NCI-H2107 (cell line): ENCODE measurements at places on chromosomes 3 and 15.

DNA sequence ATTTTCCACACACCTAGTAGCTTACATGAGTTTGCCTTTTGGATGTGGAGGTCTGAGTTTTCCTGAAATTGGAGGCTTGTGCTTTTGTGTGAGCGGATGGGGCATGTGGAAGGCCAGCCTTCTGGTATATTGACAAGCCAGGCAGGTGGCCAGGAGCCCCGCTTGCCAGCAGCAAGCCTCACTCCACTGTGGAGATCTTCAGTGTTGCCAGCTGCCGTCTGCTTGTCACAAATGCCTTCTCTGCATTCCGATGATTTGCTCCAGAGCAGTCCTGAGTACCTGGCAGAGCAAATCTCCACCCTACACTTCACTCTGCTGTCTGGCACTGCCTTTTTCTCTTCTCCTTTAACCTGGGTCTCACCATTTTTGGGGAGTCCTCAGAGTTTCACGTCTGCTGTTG is 29.1 kb upstream of the CHST2 start:
- no peak for DNase-seq

- DNase-seq, result no peak
Observed at GRCh38 chr15:97967881-97968280, 7.4 kb downstream of the ARRDC4 start.

GRCh38 chr3:72517921-72518424 is 330.3 kb downstream of the SHQ1 start:
- no peak for DNase-seq

DNA sequence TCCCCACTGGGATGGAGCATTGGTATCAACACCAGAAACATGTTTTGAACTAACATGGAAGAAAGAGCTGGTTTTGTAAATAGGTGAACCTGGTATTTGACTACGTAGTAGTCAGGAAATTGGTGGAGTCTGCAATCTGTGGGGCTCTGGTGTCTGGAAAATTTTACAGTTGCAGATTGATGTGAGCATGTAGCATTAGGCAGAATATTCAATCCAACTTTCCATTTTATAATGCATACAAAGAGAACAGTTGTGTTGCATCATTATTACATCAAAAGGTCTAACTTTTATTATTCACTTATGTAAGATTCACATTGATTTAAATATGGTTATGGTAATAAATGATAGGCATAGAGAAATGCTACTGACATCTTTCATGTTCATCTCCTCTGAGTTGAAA is 340.0 kb downstream of the ZNF385D start:
- DNase-seq, result no peak

DNA sequence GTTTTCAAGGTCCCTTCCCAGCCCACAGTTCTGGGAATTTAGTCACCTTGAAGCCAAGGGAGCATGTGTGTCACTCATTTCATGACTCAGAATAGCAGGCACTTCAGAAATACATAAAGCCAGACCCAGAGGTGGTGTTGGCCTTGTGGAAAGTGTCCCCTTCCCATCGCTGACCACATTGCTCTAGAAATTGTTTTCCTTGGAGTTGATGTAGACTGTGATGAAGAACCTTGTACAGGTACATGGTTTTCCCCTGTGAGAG is 158.8 kb downstream of the SLCO3A1 start:
- DNase-seq, result no peak

DNA sequence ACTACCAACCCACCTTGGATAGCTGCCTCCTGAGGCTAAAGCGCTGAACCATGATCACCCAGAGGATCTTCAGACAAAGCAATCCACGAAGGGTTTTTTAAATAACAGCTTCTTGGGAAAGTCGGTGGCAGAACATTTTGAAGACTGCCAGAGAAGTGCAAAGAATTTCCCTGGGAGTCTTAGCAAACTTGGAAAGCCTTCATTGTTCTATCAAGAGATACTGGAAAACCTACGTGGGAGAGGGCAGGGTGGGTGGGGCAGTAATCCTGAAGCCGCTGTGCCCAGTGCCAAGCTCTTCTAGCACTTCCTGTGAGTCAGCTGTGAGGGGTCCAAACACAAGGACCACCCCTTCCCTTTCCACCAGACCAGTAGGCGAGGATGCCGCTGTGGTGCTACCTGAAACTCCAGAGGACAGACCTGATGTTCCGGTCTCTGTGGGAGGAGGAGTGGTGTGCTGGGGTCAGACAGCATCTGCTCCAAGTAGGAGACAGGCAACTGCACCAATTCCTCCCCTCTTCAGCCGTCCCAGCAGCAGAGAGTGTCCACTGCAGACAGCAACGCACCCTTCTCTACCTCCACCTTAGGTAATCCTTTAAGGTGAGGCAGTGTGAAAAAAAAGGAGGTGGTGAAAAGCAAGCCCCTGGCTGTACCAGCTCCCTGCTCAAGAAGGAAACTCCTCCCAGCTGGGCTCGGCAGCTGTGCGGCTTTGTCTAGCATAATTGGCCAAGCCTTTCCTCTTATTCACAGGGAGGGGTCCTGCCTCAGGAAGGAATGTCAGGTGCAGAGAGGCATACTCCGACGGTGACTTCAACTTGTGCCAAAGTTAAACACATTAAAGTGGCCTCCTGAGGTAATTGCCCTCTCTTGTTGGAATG is 99.0 kb downstream of the TMCC1 start:
- peak; percentile 61 for DNase-seq

DNA sequence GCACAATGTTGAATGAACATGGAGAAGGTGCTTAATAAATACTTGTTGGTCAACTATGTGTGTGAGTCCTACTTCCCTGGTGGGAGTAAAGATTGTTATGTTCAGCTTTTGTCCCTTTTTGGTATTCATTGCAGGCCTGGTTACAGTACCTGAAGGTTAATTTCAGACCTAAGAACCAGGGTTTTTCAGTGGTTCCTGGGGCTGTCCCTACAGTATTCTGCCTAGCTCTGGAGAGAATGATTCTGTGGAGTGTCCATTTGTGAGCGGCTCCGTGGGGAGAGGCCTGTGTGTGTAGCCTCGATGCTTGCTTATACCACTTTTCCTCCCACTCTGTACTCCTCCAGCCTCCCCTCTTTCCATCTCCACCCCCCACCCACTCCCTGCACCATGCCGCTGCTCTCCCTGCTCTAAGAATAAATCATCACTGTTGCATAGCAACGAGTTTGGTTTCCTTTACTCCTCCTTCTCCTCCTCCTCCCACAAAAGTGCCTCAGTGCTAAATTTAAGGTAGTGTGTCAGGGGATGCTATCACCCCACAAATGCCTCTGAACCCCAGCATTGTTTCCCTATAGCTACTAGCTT is 150.6 kb upstream of the ROPN1 start:
- no peak for DNase-seq

GRCh38 chr15:101322016-101322695 is 27.1 kb upstream of the SNRPA1 start:
- no peak for DNase-seq

- DNase-seq, result no peak
Observed at GRCh38 chr3:141052201-141053069, 1.3 kb downstream of the SPSB4 start.

- DNase-seq, result no peak
Observed at GRCh38 chr15:89358435-89358754, 23.8 kb upstream of the POLG start.

GRCh38 chr3:126913524-126913923 is 69.4 kb upstream of the PLXNA1 start:
- no peak for DNase-seq

DNA sequence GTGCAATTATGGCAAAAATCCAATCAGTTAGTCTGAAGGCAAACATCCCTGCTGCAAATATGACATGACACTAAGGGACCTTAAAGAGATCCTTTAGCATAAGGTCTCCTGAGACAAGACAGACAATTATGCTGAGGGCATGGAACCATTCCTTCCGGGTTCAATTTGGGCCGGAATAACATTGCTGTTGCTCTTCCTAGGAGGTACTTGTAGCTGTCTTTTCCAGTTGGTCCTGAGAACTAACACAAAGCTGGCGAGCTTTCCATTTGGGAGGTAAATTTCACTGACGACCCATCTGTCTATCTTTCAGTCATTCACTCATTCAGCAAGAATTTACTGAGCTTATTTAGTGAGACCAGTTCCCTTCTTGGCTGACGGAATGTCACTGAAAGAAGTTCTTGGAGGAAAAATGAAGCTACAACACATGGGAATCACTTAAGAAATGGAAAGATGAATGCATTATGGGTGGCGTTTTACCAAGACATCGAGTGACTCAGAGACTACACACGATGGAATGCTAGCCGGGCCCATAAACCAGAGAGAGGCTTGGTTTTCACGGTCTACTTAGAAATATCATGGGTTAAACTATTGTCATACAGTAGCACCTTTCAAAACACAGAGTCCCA is 215.5 kb downstream of the PDZRN3 start:
- DNase-seq, result no peak

GRCh38 chr15:39491886-39492490 is 88.9 kb upstream of the THBS1 start:
- no peak for DNase-seq

- no peak for DNase-seq
Observed at GRCh38 chr15:74545086-74545485, 4.1 kb downstream of the ARID3B start.

DNA sequence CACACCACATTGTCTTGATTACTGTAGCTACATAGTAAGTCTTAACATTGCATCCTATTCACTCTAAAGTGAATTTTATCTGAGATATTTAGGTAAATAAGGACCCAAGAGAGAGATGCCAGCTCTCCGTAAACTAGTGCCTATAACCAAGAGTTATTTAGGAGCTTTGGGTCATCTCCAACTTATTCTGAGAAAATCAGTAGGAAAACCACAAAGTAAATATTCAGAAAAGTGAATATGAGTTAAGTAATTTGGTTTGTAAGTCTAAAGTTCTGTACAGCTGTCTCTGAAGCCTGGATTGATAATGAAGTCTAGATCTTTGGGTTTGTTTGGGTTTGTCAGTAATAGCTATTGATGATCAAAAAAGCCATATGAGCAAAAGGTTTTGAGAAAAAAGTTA is 120.0 kb downstream of the FNDC3B start:
- no peak for DNase-seq

DNA sequence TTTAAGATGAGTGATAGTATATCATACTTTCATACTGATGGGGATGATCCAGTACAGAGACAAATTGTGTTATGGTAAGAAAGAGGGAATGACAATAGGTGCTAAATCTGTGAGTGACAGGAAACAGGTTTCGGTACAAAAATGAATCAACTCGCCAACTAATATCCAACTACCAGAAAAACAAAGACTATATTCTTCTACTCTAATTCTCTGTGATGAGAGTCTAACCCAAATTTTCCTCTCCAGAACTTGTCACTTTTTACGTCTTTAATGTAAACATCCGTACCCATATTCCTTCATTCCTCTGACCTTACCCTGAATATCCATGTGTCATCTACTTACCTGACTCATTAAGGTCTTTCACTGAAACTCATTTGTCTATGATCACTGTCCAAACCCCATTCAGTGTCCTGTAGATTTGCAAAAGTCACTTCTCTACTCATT is 39.6 kb downstream of the SCAPER start:
- DNase-seq, result no peak

GRCh38 chr3:147630921-147631415 is 221.8 kb downstream of the ZIC1 start:
- DNase-seq, result no peak

DNA sequence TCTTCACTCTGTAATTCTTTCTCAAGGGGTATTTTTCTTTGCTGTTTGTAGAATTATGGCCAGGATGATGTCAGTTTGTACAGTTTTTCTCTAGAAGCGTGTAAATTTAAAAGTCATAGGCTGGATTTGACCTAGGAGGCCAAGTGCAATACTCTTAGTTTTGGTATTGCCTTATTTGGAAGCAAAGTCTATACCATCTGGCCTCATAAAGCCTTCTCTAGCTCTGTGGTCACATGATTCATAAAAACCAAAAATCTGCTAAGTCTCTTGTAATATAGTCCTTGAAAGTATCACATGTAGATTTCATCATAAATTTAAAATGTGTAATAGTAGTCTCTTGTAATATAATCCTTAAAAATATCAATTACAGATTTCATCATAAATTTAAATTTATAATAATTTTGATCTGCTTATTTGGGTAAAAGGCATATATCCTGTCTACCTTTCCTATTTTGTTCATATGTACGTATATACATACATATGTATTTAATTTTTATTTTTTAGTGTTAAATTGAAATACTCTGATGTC is 25.6 kb downstream of the TEX9 start:
- no peak for DNase-seq

DNA sequence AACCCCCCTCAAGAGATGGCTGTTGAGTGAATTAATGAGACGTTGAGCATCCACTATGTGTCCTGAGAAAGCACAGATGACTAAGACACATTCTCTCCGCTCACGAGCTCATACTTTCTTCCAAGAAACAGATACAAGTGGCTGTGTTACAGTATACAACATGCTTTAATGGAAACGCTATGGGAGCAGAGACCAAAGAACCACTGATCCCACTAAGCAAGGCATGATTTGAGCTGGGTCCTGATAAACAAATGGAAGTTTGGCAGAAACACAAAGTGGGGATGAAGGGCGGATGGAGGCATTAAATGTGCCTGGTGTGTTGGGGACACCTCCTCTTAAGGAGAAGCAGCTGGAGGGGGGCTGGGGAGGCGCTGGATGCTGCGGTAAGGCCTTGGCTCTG is 129.4 kb downstream of the UACA start:
- no peak for DNase-seq

DNA sequence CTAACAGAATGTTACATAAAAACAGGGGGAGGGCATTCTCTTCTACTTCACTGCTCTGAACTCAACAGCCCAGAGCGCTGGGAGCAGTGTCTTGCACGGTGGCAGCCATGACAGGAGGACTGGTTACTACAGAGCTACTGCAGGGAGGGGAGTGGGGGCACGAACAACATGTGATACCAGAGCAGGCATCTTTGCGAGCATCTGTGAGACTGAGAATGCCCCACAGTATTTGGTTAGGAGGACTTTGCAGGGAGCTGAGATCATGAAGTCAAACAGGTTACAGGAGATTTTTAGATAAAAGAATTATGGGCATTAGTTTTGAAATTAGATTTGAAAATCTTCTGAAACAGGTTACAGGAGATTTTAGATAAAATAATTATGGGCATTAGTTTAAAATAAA is 58.8 kb upstream of the GOLGA8B start:
- DNase-seq, result no peak

- DNase-seq, result no peak
Observed at GRCh38 chr3:183185696-183186095, 23.2 kb upstream of the LAMP3 start.
